H9 (cell line): ENCODE measurements at places on chromosomes 2 and 18. TPM values are rescaled to one million over a fixed set of nuclear protein-coding genes. Genes with fewer than 3 reads are reported as not detected.

The FLACC1 gene
- 0.42 TPM in 1 of 2 replicates, not detected in the other for total RNA-seq

The IL1RN gene
- total RNA-seq: not detected in 2 replicates

The CXCR1 gene
- not detected in 2 replicates for total RNA-seq

The SOWAHC gene
- total RNA-seq: 20.1 and 20.9 TPM in 2 replicates

The VIL1 gene
- total RNA-seq: 4.0 and 4.2 TPM in 2 replicates

The SLC5A6 gene
- 112 and 122 TPM in 2 replicates for total RNA-seq

The SETBP1 gene
- 4.6 and 4.8 TPM in 2 replicates for total RNA-seq

The KCNJ3 gene
- total RNA-seq: 0.11 TPM in 1 of 2 replicates, not detected in the other

The TWSG1 gene
- total RNA-seq: 25.7 and 27.4 TPM in 2 replicates

The ZNF804A gene
- not detected in 2 replicates for total RNA-seq

The SMPD4 gene
- 104 and 105 TPM in 2 replicates for total RNA-seq

The ACTG2 gene
- total RNA-seq: 1.4 and 1.5 TPM in 2 replicates

The ABCG5 gene
- total RNA-seq: not detected in 2 replicates

The ERICH2 gene
- total RNA-seq: 0.66 and 1.2 TPM in 2 replicates

The DPYSL5 gene
- 6.4 and 6.9 TPM in 2 replicates for total RNA-seq

The ATF2 gene
- total RNA-seq: 34.9 and 40.9 TPM in 2 replicates

The DRC1 gene
- 0.20 TPM in 1 of 2 replicates, not detected in the other for total RNA-seq

The GPAT2 gene
- total RNA-seq: 0.17 TPM in 1 of 2 replicates, not detected in the other

The SPRED2 gene
- 20.8 and 23.5 TPM in 2 replicates for total RNA-seq

The RAX gene
- total RNA-seq: 0.37 TPM in 1 of 2 replicates, not detected in the other

The GKN2 gene
- not detected in 2 replicates for total RNA-seq
